Neural crest cell (in vitro differentiated cells): ENCODE measurements at places on chromosomes 7 and 10. TPM values are rescaled to one million over a fixed set of nuclear protein-coding genes. Genes with fewer than 3 reads are reported as not detected.
A peak's percentile ranks its signal among the peaks of the same experiment; 100 is the strongest.

Gene TMEM270
- not detected in 2 replicates for total RNA-seq

Gene CYP26A1
- total RNA-seq: 0.23 and 0.30 TPM in 2 replicates

Gene SMKR1
- total RNA-seq: 2.5 and 5.3 TPM in 2 replicates

Gene TYW1B
- 2.7 and 3.4 TPM in 2 replicates for total RNA-seq

Gene TMEM176B
- 2.2 and 3.1 TPM in 2 replicates for total RNA-seq

Gene CDK14
- total RNA-seq: 42.2 and 49.6 TPM in 2 replicates

Gene PNLIP
- not detected in 2 replicates for total RNA-seq

- peak overlapping the region; percentile 57 for H3K27ac ChIP-seq
- H3K4me3 ChIP-seq: no peak overlapping the region
- peaks cover 16% of the 10 kb centered on the region for H3K4me1 ChIP-seq
- H3K27me3 ChIP-seq: no peaks in the 10 kb centered on the region
- no peak for DNase-seq
These were observed 117.8 kb upstream of the ZMIZ1 start for GRCh38 chr10:78950656-78951587.

GRCh38 chr7:49398746-49399145 is 374.7 kb upstream of the VWC2 start:
- H3K4me3 ChIP-seq: no peak overlapping the region
- no peaks in the 10 kb centered on the region for H3K36me3 ChIP-seq
- H3K27me3 ChIP-seq: no peaks in the 10 kb centered on the region

GRCh38 chr10:100370714-100371481 is 23.9 kb downstream of the SCD start:
- H3K4me1 ChIP-seq: peaks cover 38% of the 10 kb centered on the region
- H3K4me3 ChIP-seq: peak overlapping the region; percentile 86
- peak overlapping the region; percentile 89 for H3K27ac ChIP-seq
- DNase-seq: peak; percentile 69

DNA sequence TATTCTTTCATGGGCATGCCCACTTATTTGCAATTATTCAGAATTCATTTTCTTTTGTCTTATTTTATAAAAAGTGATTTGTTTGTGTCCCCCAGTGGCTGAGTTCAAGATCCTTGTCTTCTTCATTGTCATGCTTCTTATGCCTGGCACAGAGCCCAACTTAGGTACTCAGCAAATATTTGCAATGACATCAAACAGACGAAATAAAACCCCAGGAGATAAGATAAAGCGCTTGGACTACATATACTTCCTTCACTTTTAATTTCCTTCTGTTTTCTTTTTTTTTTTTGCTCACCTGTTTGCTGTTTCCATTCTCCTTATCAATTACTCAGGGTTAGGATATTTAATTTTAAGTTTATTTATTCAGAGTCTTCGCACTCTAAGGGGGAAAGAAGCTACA is 225.0 kb downstream of the SDHAF3 start:
- H3K27ac ChIP-seq: no peak overlapping the region
- no peaks in the 10 kb centered on the region for H3K27me3 ChIP-seq
- peaks cover 3% of the 10 kb centered on the region for H3K4me1 ChIP-seq
- no peak overlapping the region for H3K4me3 ChIP-seq

GRCh38 chr7:11434366-11434765 is 397.6 kb downstream of the THSD7A start:
- no peaks in the 10 kb centered on the region for H3K27me3 ChIP-seq
- no peaks in the 10 kb centered on the region for H3K4me1 ChIP-seq
- H3K27ac ChIP-seq: no peak overlapping the region
- no peaks in the 10 kb centered on the region for H3K36me3 ChIP-seq
- DNase-seq: no peak
- no peak overlapping the region for H3K4me3 ChIP-seq

DNA sequence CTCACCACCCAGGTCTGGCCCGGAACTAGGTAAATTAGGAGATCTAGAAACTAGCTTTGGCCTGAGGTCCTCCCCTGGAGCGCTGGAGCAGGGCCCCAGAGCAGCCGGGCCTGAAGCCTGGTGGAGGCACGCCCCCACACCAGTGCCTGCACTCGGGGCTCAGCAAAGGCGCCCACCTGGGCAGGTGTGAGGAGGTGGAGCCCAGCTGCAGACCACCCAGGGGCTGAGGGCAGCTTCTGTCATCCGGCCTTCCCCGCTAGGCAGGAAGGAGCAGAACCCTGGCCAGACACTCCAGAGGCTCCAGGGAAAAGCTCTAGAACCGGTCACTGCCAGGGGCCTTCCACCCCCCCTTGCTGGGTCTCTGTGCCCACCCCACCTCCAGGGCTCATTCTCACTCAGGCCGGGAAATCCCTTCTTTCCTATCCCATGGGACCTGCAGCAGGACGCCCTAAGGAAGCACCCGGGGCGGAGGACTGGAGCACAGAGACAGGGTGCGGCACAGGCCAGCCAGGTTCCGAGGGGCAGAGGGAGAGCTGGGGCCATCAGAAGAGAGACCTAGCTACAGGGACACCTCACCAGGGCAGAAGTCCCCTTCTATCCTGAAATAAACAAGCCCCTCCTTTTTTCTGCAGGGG is 161.2 kb downstream of the NRF1 start:
- H3K27ac ChIP-seq: no peak overlapping the region
- peaks cover 49% of the 10 kb centered on the region for H3K27me3 ChIP-seq

DNA sequence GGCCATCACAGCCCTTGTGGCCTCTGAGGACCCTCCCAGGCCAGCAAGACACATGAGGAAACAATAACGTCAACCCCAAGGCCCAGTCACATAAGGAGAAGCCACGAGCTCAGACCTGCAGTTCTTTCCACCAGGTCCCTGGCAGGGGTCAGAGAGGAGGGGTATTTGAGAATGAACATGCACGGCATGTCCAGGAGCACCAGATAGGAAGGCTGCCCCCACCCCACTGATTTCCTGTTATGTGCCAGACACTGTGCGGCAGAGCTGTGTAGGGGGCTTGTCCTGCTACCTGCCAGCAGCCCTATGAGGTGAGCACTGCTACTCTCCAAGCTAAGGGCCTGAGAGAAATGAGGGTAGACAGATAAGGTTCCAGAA is 40.7 kb upstream of the ZMIZ1 start:
- H3K36me3 ChIP-seq: no peaks in the 10 kb centered on the region
- H3K4me3 ChIP-seq: no peak overlapping the region
- no peak overlapping the region for H3K27ac ChIP-seq
- H3K4me1 ChIP-seq: peaks cover 15% of the 10 kb centered on the region
- peaks cover 2% of the 10 kb centered on the region for H3K27me3 ChIP-seq

- no peak for DNase-seq
- no peaks in the 10 kb centered on the region for H3K4me1 ChIP-seq
- H3K36me3 ChIP-seq: peaks cover 8% of the 10 kb centered on the region
These were observed 592.1 kb downstream of the DNAJB6 start for GRCh38 chr7:157928808-157929425.

DNA sequence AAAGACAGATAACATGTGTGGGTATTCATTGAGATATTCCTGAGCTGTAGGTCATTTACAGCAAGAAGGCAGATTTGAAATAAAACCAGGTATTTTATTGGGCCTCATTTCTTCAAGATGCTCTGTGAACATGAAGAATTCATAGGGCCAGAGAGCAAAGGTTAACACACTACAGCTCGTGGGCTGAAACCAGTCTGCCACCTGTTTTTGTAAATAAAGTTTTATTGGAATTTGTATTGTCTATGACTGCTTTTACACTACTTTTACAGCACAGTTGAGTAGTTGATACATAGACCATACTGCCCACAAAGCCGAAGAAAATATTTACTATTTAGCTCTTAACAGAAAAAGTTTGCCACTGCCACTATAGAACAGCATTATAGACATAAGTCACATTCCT is 22.1 kb upstream of the LIPA start:
- H3K27me3 ChIP-seq: no peaks in the 10 kb centered on the region
- H3K27ac ChIP-seq: no peak overlapping the region
- no peaks in the 10 kb centered on the region for H3K36me3 ChIP-seq
- no peak for DNase-seq
- H3K4me1 ChIP-seq: no peaks in the 10 kb centered on the region

DNA sequence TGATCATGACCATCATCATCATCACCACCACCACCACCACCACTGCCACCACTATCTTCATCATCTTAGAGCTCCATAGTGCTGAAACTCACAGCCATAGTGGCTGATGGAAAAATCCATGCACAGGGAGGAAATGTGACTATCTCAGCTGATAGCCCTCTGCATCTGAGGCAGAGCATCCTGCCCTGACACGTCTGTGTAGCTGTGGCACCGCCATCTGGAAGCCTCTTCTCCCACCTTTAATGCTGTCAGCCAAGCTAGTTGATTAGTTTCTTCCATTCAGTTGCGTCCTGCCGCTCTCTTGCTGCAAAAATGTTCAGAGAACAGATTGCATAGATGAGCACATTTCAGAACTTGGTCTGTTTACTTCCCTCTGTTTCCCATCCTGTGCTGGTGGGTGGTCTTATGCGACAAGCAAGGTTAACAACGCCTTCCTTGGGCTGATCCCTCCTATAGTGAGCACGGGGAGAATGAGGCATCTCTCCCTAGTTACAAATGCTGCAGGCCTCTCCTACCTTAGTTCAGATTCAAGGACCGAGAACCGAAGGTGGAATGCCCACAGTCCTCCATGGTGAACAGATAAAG is 478.6 kb downstream of the PLXNA4 start:
- no peak for DNase-seq
- no peaks in the 10 kb centered on the region for H3K4me1 ChIP-seq
- no peaks in the 10 kb centered on the region for H3K36me3 ChIP-seq
- H3K27ac ChIP-seq: no peak overlapping the region
- no peak overlapping the region for H3K4me3 ChIP-seq
- peaks cover 6% of the 10 kb centered on the region for H3K27me3 ChIP-seq

GRCh38 chr7:41459183-41459582 is 243.7 kb downstream of the INHBA start:
- DNase-seq: no peak
- no peaks in the 10 kb centered on the region for H3K27me3 ChIP-seq
- H3K27ac ChIP-seq: no peak overlapping the region
- H3K4me1 ChIP-seq: no peaks in the 10 kb centered on the region

DNA sequence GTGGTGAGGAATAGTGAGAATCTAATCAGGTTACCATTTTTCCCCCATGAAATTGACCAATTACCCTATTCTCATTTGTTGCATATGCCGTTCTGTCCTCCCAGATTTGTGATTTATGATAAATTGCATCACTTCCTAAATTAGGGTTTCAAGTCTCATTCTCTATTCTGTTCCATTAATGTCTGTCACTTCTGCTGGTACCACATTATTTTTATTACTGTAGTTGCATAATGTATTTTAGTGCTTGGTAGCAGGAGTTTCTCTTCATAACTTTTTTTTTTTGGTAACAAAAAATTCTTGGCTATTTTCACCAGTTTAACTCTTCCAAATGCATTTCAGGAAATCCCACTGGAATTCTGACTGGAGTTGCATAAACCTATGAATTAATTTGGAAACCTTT is 44.0 kb upstream of the FAM133B start:
- H3K4me1 ChIP-seq: peaks cover 33% of the 10 kb centered on the region
- H3K4me3 ChIP-seq: no peak overlapping the region
- no peaks in the 10 kb centered on the region for H3K27me3 ChIP-seq
- DNase-seq: no peak
- peaks cover 2% of the 10 kb centered on the region for H3K36me3 ChIP-seq
- peak overlapping the region; percentile 37 for H3K27ac ChIP-seq

- no peak overlapping the region for H3K4me3 ChIP-seq
- peak overlapping the region; percentile 63 for H3K27ac ChIP-seq
- DNase-seq: no peak
- no peaks in the 10 kb centered on the region for H3K36me3 ChIP-seq
These were observed 79.0 kb downstream of the ARL4A start for GRCh38 chr7:12766416-12766815.

GRCh38 chr7:72023926-72024325 is 388.2 kb downstream of the CALN1 start:
- H3K4me1 ChIP-seq: peaks cover 6% of the 10 kb centered on the region
- H3K4me3 ChIP-seq: no peak overlapping the region
- DNase-seq: no peak
- no peak overlapping the region for H3K27ac ChIP-seq

- H3K27ac ChIP-seq: peak overlapping the region; percentile 53
- H3K27me3 ChIP-seq: no peaks in the 10 kb centered on the region
- DNase-seq: no peak
- peaks cover 15% of the 10 kb centered on the region for H3K36me3 ChIP-seq
- H3K4me3 ChIP-seq: no peak overlapping the region
- no peaks in the 10 kb centered on the region for H3K4me1 ChIP-seq
These were observed 26.1 kb upstream of the FAM221A start for GRCh38 chr7:23653942-23654341.

- no peak overlapping the region for H3K27ac ChIP-seq
- no peak overlapping the region for H3K4me3 ChIP-seq
- H3K36me3 ChIP-seq: no peaks in the 10 kb centered on the region
- DNase-seq: no peak
These were observed 26.5 kb upstream of the BET1 start for GRCh38 chr7:94030634-94031033.

- no peak overlapping the region for H3K27ac ChIP-seq
- H3K36me3 ChIP-seq: peaks cover 4% of the 10 kb centered on the region
- no peaks in the 10 kb centered on the region for H3K27me3 ChIP-seq
- no peak for DNase-seq
- H3K4me1 ChIP-seq: peaks cover 7% of the 10 kb centered on the region
These were observed 253.0 kb downstream of the AGMO start for GRCh38 chr7:15308821-15309220.

- H3K4me1 ChIP-seq: peaks cover 2% of the 10 kb centered on the region
- no peak for DNase-seq
- H3K4me3 ChIP-seq: no peak overlapping the region
- no peak overlapping the region for H3K27ac ChIP-seq
- H3K36me3 ChIP-seq: peaks cover 9% of the 10 kb centered on the region
These were observed 10.1 kb downstream of the RAB18 start for GRCh38 chr10:27514243-27514642.

DNA sequence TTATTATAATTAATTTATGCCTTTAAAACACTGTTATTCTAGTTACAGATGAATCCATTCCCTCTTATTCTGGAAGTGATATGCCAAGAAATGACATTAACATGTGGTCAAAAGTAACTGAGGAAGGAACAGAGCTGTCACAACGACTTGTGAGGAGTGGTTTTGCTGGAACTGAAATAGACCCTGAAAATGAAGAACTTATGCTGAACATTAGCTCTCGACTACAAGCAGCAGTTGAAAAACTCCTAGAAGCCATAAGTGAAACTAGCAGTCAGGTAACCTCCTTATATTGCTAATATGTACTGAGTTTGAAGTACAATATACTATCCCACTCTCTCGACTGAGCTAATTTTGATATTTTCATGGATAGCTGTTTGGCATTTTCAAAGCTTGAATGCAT is 81.6 kb downstream of the CYP51A1 start:
- no peaks in the 10 kb centered on the region for H3K27me3 ChIP-seq
- peaks cover 5% of the 10 kb centered on the region for H3K36me3 ChIP-seq
- H3K4me1 ChIP-seq: peaks cover 4% of the 10 kb centered on the region
